Aorta (tissue), 5 donors: ENCODE measurements at places on chromosomes 11 and 22. TPM values are rescaled to one million over a fixed set of nuclear protein-coding genes. Genes with fewer than 3 reads are reported as not detected.
A peak's percentile ranks its signal among the peaks of the same experiment; 100 is the strongest.

Gene IL17REL
- not detected for total RNA-seq

Gene PIH1D2
- 1.4 TPM for total RNA-seq

Gene HBB
- total RNA-seq: 649 TPM

Gene ISX
- total RNA-seq: not detected

Gene ARFGAP3
- 60.5 TPM for total RNA-seq

Gene GLB1L2
- total RNA-seq: 1.5 TPM

DNA sequence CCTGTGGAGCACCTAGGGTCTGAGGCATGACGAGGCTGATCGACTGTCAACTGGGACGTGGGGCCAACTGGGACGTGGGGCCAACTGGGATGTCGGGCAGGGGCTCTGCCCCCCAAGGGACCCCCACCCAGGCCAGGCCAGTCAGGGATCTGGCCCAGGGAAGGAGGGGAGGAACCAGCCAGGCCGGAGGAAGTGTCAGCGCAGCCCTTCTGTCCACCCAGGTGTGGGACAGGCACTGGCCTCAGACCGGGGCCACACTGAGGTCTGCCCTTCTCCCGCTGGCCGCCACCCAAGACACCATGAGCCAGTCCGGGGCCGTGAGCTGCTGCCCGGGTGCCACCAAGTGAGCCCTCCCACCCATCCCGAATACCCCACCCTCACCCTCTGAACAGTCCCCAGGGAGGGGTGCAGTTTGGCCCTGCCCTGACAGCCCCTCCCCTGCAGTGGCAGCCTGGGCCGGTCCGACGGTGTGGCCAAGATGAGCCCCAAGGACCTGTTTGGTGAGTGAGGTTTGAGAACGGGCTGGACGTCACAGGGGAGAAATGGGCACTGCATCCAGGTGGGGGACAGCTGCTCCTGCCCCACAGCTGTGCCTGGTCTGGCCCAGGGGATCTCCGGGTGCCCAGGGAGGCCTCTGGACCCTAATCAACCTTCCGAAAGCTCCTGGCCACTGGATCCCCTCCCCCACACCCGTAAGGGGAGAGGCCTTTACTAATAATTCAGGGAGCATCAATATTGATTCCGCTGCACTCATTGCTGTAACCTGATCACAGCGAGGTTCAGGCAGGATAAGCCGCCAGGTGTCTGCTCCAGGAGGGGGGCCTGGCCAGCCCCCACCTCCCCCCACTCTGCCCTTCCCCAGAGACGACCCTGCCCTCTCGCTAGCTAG lies 3.3 kb downstream of the EPS8L2 start:
- DNase-seq: no peak

DNA sequence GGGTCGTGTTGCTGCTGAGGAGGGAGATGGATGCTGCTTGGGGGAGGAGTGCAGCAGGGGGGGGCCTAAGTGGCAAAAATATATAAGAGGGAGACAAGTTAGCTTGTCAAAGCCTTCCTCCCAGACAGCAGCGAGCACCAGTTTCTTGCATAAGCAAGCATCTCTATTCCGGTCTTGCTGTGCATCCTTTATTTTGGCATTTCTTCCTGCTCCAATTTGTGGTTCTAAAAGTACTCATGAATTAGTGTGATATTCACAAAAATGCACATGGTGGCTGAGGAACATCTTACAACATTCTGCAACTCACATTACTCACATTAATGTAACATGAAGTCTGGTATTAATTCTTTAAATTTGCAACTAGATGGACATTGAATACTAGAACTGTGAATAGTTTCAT lies 32.1 kb downstream of the GDPD5 start:
- DNase-seq: no peak

- no peak for DNase-seq
Measured at GRCh38 chr11:114129699-114130098, 70.2 kb downstream of the ZBTB16 start.

GRCh38 chr11:125479137-125479536 lies 16.9 kb downstream of the FEZ1 start:
- DNase-seq: no peak

- DNase-seq: peak; percentile 72
Measured at GRCh38 chr11:120108154-120108784, 29.6 kb downstream of the TRIM29 start.

GRCh38 chr11:67662142-67662834 lies 11.8 kb upstream of the ACY3 start:
- no peak for DNase-seq

DNA sequence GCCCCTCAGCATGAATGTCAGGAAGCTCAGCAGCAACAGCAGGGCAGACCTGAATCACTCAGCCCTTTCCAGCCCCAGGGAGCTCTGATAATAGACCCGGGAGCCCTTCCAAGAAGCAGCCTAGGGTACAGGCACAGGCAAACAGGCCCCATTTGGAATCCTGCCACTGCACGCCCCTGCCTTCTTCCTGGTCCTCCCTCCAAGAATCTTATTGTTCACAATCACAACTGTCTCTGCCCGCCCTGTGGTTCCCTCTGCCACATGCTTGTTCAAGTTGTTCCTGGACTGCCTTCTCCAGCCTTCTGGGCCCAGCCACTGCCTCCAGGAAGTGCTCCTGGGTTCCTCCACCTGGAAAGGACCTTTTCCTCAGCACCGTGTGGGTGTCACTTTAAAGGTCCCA lies 54.6 kb downstream of the LRRC32 start:
- peak; percentile 89 for DNase-seq

- no peak for DNase-seq
Measured at GRCh38 chr11:44885919-44886789, 64.5 kb downstream of the TP53I11 start.

GRCh38 chr11:110092515-110093406 lies at the start of gene ZC3H12C:
Gene ZC3H12C, plus strand, starts transcription at chr11:110093392. Its CDS starts 20 bp downstream, at chr11:110093412.
- peak; percentile 92 for DNase-seq

DNA sequence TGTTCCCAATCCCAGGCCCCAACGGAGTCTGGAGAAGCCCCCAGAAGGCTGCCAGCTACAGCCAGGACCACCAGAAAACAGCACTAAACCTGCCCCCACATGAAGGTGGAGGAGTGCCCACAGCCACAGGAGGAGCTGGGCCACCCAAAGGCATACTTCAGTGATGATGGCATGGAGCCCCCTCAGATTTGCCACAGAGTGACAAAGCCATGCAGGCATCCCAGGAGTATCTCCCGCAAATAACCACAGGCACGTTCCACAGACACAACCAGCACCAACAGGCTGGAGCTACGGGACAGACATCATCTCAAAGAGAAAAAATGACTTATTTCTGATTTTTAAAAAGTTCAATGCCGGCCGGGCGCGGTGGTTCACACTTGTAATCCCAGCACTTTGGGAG lies 10.6 kb downstream of the CARS1 start:
- no peak for DNase-seq

- DNase-seq: peak; percentile 48
Measured at GRCh38 chr11:74679513-74679865, 51.7 kb downstream of the CHRDL2 start.

- no peak for DNase-seq
Measured at GRCh38 chr11:134139303-134139872, 70.5 kb downstream of the JAM3 start.

DNA sequence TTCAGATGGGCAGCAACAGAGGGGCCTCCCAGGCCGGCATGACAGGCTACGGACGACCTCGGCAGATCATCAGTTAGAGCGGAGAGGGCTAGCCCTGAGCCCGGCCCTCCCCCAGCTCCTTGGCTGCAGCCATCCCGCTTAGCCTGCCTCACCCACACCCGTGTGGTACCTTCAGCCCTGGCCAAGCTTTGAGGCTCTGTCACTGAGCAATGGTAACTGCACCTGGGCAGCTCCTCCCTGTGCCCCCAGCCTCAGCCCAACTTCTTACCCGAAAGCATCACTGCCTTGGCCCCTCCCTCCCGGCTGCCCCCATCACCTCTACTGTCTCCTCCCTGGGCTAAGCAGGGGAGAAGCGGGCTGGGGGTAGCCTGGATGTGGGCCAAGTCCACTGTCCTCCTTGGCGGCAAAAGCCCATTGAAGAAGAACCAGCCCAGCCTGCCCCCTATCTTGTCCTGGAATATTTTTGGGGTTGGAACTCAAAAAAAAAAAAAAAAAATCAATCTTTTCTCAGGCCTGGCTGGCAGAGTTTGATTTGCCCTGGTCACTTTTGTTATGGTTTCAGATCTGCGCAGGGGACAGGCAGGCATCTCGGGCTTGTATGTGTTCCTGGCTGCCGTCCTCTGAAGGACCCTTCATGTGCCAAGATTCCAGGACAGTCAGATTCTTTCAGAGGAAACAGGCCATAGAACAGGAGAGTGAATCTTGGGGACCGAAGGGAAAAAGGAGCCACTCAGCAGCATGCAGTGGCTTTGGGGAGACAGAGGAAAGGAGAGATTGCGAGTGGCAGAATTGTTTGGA lies 5.3 kb downstream of the TAGLN start:
- peak; percentile 56 for DNase-seq

- no peak for DNase-seq
Measured at GRCh38 chr11:42901084-42901483, 410.7 kb upstream of the API5 start.

DNA sequence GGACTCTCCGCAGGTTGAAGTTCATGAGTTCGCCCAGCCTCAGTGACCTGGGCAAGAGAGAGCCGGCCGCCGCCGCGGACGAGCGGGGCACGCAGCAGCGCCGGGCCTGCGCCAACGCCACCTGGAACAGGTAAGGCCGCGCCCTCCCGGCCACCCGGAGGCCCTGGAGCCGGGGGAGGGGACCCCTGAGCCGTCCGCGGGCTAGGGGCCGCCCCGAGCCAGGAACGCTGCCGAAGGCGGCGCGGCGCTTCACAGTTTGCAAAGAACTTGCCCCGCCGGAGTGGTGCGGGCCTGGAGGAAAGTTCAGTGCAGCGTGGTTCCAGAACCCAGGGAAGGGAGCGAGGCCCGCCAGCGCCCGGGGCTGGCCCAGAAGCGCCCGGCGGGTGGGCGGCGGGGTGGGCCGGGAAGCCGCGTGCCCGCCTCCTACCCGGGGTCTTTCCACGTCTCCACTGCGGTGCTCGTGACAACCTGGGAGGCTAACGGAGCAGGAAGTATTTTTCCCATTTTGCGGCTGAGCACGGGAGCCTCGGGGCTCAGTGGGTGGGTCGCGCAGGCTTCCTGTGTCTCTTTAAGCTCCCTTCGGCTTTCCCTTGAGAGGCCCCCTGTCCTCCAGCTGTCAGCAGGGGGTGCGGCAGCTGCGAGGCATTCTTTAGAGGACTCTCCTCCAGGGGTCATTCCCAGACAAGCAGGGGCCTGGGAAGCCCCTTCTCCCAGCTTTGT lies 635 bp downstream of the PRR5 start:
- no peak for DNase-seq

GRCh38 chr11:9180784-9181183 lies 84.4 kb downstream of the DENND5A start:
- no peak for DNase-seq

GRCh38 chr11:48193876-48194275 lies 22.7 kb upstream of the OR4B1 start:
- no peak for DNase-seq

DNA sequence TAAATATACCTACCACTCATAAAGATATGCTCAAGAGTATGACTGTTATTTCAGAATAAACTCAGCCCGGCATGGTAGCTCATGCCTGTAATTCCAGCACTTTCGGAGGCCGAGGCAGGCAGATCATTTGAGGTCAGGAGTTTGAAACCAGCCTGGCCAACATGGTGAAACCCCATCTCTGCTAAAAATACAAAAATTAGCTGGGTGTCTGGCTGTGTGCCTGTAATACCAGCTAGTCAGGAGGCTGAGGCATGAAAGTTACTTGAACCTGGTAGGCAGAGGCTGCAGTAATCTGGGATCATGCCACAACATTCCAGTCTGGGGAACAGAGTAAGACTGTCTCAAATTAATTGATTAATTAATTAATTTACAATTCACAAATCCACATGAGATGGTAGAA lies 208.2 kb upstream of the PDGFD start:
- DNase-seq: peak; percentile 40

DNA sequence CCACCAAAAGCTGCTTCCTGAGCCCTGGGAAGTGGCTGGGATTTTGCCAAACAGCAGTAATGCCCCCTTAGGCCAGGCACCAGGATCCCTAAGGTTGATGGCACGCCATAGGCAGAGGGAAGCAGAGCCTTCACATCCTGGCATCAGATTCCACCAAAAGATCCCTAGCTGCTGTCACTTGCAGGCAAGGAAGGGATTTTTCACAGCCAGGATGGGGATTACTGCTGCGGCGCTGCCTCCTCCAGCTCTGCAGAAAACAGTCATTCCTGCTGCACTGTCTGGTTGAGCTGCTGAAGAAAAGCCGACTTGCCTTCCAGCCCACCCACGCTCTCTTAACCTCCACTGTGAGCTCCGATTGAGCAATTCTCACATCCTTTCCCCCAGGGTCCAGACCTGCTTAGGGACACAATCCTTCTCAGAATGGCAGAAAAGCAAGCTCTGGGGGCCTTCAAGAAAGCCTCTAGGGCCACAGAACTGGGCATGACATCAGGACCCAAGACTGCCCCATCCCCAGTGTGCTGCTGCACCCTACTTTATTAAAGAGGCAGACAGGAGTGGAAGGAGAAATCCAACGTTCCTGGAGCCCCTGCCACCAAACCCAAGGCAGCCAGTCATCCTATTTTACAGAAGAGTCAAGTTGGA lies 19.9 kb downstream of the SYN3 start:
- no peak for DNase-seq

GRCh38 chr11:71895961-71896360 lies 17.7 kb downstream of the DEFB131B start:
- no peak for DNase-seq

DNA sequence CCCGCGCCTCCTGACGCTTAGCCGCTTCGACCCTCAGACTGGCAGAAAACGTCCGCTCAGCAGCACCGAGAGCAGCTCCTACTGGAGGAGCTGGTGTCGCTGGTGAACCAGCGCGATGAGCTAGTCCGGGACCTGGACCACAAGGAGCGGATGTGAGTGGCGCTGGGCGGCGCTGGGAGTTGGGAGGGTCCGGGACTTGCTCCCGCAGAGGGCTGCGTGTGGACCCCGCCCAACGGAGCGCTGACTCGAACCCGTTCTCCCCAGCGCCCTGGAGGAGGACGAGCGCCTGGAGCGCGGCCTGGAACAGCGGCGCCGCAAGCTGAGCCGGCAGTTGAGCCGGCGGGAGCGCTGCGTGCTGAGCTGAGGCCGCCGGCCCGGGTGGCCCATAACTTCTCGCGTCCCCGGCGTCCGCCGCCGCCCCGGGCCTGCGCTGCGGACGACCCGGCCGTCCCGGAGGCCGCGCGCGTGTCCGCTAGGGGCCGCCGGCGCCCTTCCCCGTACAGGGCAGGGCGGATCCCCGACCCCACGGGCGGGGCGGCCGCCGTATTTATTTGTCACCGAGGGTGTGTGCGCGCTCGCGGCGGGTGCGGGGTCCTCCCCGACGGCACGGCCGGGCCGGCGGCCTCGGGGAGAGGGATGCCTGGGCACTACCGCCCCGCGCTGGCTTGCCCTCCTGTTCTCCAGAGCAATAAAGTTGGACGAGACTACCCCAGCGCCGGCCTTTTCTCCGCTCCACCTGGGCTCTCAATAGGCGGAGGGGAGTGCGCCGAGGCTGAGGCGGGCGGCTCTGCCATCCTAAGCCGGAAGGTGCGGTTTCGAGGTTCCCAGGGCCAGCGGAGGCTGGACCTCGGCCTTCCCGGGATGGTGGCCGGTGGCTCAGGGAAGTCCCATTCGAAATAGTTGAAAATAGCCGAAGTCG lies 3.4 kb downstream of the KCNK7 start:
- DNase-seq: no peak

GRCh38 chr11:79925570-79925969 lies 484.7 kb upstream of the TENM4 start:
- DNase-seq: no peak
